ENCODE measurements at places on chromosomes 5 and 9.

- DNase-seq: no peak
Observed at GRCh38 chr9:124015661-124016131, 4.1 kb downstream of the LHX2 start.

GRCh38 chr9:98639133-98639532 lies 69.6 kb downstream of the GABBR2 start:
- no peak for DNase-seq

DNA sequence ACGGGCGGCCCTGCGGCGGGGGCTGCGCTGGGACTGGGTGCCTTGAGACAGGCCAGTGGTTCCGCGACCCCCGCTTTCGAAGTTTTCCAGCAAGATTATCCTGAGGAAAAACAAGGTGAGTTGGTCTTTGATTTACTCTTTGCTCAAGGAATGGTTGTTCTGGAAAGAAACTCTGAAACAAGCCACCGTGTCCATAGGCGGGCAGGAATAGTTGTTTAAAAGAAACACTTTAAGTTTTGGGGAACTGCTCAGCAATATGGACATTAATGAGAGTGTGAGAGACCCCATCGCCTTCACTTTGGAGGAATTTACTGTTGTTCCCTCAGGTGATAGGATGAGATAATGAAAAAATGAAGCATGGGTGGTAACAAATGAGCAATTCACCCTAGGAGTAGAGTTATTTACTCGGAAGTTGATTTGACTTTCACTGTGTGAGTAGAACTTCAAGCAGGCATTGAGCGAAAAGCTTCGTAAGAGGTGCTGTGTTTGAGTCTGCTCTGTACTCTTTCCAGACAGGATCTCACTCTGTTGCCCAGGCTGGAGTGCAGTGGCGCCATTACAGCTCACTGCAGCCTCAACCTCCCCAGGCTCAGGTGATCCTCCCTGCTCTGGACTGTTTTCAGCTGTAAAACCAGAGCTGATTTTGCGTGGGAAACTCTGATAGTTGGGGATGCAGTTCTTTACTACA lies 1.1 kb downstream of the DMRTA1 start:
- no peak for DNase-seq

DNA sequence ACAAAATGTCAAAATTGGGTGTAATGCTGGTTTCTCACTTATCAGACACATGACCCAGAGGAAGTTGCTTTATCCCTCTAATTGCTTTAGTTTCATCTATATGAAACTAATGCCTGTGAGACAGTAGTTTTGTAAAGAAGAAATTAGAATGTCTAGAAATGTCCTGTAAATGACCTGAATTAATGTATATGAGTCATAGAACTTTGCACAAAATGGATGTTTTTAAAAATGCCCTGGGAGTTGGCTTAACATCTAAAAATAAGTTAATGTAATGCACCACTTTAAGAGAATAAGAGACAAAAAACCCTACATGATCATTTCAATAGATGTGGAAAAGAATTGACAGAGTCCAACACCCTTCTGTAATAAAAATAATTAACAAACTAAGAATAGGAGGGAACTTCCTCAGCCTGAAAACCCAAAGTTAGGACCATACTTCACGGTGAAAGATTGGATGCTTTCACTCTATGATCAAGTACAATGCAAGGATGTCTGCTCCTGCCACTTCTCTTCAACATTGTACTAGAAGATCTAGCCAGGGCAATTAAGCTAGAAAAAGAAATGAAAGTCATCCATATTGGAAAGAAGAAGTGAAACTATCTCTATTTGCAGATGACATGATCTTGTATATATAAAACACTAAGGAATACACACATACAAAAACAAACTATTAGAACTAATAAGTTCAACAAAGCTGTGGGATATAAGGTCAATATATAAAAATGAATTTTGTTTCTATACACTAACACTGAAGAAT lies 117.9 kb downstream of the MELK start:
- no peak for DNase-seq

DNA sequence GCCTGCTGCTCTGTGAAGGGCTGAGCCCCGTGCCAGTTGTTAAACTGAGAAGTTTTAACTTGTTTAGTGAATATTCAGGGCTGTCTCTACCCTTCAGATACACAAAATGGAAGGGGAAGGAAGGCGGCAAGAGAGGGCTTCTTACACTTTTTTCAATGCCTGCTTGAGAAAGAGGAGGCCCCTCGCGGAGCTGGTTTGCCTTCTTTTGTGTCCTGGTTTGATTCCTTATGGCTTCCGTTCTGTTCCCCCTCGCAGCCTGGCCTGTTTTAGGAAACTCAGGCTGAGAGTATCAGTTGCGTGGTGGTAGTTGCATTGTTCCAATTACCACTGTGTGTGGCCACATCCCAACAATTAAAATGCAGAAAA lies 1.0 kb downstream of the FAM53C start:
- DNase-seq: no peak

DNA sequence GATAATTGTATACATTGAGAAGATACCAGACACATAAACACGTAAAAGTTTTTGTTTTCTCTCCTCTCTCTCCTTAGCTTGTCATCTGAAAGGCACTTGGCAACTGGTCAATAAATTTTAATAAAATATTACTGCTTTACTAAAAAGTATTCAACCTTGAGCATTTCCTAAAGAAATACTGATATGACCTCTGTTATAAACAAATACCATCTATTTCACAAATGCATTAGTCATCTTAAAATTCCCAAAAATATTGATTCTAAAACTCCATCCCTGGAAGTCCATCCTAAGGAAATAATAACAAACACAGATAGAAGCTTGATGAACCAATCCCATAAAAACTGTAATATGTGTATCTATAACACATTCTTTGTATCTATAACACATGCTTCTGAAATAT lies 483.2 kb downstream of the TLR4 start:
- DNase-seq: no peak

GRCh38 chr5:149550268-149550583 lies 1.0 kb downstream of the CSNK1A1 start:
- DNase-seq: no peak

DNA sequence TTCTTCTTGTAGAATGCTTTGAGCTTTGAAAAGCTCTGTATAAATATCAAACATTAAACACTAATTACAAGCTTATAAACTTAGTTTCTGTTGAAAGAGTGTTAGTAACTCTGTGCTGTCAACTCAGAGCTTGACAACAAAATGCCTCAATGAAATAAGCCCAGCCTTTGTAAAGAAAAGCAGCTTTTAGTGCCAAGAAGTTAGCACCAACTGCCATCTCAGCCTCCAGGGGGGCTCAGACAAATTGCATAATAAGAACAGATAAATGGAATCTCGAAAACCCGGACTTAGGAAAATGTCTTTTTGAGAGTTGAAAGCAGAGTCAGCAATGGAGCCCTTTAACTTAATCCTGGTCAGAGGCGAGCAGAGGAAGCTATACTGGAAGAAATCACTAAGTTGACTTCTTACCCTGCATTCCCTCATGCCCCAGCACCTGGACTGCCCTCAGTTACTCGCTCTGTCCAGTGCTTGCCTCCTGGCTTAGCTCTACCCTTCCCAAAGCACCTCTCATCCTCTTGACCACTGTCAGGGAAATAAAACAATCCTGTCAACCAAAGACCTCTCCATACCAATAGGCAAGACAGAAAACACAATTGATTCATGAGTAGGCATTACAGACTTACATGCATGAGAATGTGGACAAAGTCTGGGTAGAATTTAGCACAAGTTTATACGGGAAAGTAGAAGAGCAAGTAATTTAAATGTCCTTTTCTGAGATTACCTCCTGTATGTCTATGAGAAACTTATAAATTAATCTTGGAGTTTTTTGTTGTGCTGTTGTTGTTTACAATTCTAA lies 352.7 kb downstream of the ZNF608 start:
- DNase-seq: no peak

DNA sequence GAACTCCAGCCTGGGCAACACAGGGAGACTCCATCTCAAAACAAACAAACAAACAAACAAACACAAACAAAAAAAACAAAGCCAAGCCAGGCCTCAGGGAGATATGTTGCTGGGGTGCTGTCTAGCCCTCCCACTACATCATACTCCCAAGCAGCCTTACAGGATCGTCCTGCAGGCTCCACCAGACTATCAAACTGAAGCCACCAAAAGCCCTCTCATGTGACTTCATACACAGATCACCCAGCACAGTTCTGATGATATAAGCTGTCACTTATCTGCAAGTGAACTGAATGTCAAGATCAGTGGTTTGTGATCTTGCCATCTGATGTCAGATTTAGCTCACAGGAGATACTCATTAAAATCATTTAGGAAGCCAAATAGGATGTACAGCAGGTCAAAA lies 43.3 kb downstream of the WDR41 start:
- DNase-seq: no peak

DNA sequence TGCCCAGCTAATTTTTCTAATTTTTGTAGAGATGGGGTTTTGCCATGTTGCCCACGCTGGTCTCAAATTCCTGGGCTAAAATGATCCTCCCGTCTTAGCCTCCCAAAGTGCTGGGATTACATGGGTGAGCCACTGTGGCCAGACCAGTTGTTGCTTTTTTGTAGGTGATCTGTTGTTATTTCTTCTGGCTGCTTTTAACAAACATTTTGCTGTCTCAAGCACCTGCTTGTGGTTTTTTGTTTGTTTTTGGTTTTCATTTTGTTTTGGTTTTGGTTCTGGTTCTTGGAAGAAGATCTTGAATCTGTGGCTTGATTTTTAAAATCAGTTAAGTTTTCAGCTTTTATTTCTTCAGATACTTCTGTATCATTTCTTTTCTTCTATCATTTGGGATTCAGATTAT lies 21.1 kb downstream of the ERCC6L2 start:
- DNase-seq: no peak

GRCh38 chr5:154647761-154648145 lies 107.4 kb upstream of the LARP1 start:
- DNase-seq: no peak

DNA sequence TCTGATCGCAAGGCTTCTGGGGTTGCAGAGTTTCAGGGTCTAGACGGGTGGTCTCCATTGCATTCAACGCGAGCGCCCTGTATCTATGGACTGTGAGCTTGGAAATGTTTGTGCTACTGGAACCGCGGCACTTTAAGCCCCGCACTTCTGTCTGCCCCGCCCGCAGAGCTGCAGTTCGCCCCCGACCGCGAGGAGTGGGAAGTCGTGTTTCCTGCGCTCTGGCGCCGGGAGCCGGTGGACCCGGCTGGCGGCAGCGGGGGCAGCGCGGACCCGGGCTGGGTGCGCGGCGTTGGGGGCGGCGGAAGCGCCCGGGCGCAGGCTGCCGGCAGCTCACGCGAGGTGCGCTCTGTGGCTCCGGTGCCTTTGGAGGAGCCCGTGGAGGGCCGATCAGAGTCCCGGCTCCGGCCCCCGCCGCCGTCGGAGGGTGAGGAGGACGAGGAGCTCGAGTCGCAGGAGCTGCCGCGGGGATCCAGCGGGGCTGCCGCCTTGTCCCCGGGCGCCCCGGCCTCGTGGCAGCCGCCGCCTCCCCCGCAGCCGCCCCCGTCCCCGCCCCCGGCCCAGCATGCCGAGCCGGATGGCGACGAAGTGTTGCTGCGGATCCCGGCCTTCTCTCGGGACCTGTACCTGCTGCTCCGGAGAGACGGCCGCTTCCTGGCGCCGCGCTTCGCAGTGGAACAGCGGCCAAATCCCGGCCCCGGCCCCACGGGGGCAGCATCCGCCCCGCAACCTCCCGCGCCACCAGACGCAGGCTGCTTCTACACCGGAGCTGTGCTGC lies 1.0 kb downstream of the ADAMTS19 start:
- no peak for DNase-seq

DNA sequence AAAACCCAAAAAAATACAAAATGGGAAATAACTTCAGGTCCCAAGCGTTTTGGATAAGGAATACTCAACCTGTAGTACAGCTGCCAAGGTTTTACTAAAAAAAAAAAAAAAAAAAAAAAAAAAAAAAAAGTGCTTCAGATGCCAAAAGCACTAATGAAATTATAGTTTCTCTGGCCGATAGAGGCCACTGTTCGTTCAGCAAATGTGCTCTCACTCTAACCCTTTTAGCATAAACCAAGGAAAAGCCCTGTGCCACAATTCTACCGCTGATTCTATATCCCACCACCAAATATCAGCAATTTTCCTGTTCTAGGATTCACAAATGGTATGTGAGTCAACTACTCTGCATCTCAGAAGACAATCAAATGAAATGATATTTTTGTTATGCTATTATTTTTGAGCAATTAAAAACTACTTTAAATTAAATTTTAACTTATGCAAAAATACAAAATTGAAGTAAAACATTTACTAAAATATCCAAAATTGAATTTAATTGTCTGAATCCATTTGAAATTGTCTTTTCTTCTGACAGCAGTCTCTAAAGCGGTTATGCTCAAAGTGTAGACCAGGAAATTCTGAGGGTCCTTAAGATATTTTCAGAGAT lies 79.8 kb downstream of the RICTOR start:
- DNase-seq: no peak

- no peak for DNase-seq
Observed at GRCh38 chr5:22079002-22079401, 774.1 kb downstream of the CDH12 start.

GRCh38 chr5:57950616-57951228 lies 468.1 kb upstream of the ACTBL2 start:
- DNase-seq: no peak

DNA sequence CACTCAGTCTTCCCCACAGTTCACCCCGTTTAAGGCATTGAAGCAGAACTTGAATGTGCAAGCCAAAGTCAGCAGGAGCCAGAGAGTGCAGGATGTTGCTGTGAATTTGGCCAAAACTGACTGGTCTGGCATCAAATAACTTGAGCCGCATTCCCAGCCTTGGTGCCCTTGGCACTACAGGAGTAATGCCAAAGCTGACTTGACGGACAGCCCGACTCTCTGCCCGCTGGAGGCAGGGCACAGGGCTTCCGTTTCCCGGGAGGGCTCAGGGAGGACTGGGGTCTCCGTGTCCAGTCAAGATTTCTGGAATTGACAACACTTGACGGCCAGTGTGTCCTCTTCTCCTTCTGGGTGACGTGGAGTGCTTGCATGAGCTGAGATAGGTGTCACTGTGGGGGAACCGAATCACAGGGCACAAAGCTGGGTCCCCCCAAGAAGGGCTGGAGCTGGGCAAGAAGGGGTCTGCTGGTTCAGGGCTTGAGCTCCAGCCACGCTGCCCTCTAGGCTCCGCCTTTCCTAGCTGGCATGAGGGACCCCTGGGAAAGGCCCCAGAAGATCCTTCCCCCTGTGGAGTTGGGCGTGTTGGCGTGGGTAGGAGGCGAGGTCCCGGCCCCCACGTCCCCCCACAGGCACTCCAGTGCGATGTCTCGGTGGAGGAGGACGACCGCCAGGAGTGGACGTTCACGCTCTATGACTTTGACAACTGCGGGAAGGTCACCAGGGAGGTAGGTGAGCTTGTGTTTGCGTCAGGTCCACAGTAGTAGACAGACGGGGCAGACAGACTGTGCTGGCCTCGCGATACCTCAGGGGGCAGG lies 25.2 kb downstream of the NKD2 start:
- DNase-seq: no peak

DNA sequence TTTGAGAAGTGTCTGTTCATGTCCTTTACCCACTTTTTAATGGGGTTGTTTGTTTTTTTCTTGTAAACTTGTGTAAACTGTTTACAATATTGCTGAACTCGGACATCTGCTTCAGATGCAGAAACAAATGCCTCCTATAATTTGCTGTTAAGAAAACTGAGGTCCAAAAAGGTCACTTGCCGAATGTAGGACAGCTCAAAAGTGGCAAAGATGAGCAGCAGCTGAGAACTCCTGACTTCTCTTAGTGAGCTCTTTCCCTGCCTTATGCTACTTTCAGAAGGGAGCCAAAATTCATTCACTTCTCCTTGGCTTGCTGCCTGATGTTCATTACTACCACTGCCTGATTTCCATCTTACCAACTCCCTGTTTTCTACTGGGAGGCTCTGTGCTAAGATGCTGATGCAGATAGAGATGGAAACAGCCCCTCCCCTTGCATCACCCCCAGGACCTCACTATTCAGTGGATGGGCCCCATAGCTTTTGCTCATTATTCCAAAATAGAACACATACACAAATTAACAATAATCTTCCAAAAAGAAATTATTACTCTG lies 60.1 kb downstream of the SEMA6A start:
- DNase-seq: no peak
